ENCODE measurements at places on chromosomes 5 and 9.

DNA sequence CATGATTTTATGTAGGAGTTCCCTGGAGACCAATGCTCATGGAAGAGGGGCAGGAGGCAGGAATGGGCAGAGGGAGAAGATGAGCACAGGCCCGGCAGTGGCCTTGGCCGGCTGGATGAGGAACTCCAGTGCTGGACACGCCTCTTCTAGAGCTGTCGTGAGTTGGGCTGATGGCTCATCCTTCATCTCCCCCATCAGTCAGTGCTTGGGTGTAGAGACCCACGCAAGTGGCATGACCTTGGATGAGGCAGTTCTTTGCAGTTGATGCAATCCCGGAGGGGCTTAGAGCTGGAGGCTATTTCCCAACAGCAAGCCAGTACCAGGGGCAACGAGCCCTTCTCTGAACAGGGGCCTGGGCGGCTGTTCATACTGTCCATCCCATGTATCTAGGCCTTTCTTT lies 25.5 kb upstream of the ARAP3 start:
- DNase-seq = no peak

GRCh38 chr5:20434786-20435185 lies 446.8 kb upstream of the CDH18 start:
- DNase-seq = no peak

- DNase-seq = no peak
These were observed 81.5 kb upstream of the GRHPR start for GRCh38 chr9:37340961-37341360.

GRCh38 chr5:180208435-180209081 lies 453 bp downstream of the RASGEF1C start:
- no peak for DNase-seq

DNA sequence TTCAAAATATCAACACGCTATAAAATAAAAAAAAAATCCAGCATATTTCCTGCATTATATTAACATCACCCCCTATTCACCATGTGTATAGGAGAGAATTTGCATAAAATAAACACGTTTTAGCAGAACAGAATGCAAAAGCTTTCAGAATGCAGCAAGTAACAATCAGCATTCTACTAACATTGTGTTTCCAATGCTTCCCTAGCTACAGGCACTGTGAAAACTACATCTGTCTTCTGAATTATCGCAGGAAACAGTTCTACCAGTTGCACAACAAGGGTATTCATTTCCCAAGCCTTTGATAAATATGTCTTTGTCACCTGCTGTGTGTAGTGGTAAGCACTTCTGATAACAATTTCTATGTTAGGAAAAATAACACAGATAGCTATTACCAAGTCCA lies 1015.8 kb downstream of the CDH18 start:
- no peak for DNase-seq
